K562 (cell line): ENCODE measurements at places on chromosomes 11 and 22. TPM values are rescaled to one million over a fixed set of nuclear protein-coding genes. Genes with fewer than 3 reads are reported as not detected.

- no peak overlapping the region for H3K27ac ChIP-seq
- no peak overlapping the region for H3K4me3 ChIP-seq
- H3K27me3 ChIP-seq, result no peaks in the 10 kb centered on the region
- no peaks in the 10 kb centered on the region for H3K4me1 ChIP-seq
Measured at GRCh38 chr11:128559496-128560103, 27.8 kb downstream of the ETS1 start.

- H3K27ac ChIP-seq, result peak overlapping the region; percentile 80
- H3K36me3 ChIP-seq, result no peaks in the 10 kb centered on the region
- DNase-seq, result peak; percentile 24
- peak overlapping the region; percentile 71 for H3K4me3 ChIP-seq
- H3K4me1 ChIP-seq, result peaks cover 41% of the 10 kb centered on the region
Measured at GRCh38 chr22:25404556-25404927, 159.9 kb upstream of the GRK3 start.

DNA sequence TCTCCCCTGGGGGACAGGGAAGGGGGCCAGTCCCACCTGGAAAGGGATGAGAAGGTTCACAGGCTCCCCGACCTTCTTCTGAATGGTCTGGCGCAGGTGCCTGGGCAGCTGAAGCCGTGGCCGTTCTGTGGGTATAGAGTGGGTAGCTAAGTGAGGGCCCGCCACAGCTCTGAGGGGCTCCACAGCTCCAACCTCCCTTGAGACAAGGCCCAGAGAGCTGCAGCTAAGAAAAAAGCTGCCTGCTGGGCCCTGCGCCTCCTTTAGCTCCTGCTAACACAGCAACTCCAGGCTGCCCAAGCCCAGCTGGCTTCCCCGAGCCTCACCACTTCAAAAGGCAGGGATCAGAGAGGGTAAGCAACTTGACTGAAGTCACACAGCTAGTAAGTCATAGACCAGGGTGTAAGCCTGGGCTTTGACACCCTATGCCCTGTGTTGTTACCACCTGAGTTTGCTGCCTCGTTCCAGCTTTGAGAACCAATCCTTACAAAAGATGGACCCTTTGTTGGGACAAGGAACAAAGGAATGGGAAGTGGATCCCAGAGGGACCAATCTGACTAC, 18.5 kb downstream of the MYBPC3 start:
- H3K4me1 ChIP-seq, result peaks cover 42% of the 10 kb centered on the region
- peaks cover 18% of the 10 kb centered on the region; the same call in 1 of the 3 replicates for H3K36me3 ChIP-seq
- DNase-seq, result no peak
- H3K27me3 ChIP-seq, result no peaks in the 10 kb centered on the region
- H3K27ac ChIP-seq, result no peak overlapping the region

GRCh38 chr11:43918662-43919061, 23.8 kb upstream of the C11orf96 start:
- H3K27ac ChIP-seq, result no peak overlapping the region
- H3K4me3 ChIP-seq, result no peak overlapping the region
- H3K4me1 ChIP-seq, result peaks cover 28% of the 10 kb centered on the region
- no peaks in the 10 kb centered on the region for H3K27me3 ChIP-seq

- H3K4me3 ChIP-seq, result no peak overlapping the region
- no peak for DNase-seq
- H3K27me3 ChIP-seq, result no peaks in the 10 kb centered on the region
- peaks cover 93% of the 10 kb centered on the region; the same call in 2 of the 3 replicates for H3K36me3 ChIP-seq
- no peak overlapping the region for H3K27ac ChIP-seq
- H3K4me1 ChIP-seq, result no peaks in the 10 kb centered on the region
Measured at GRCh38 chr22:30941363-30941740, 27.2 kb downstream of the MORC2 start.

DNA sequence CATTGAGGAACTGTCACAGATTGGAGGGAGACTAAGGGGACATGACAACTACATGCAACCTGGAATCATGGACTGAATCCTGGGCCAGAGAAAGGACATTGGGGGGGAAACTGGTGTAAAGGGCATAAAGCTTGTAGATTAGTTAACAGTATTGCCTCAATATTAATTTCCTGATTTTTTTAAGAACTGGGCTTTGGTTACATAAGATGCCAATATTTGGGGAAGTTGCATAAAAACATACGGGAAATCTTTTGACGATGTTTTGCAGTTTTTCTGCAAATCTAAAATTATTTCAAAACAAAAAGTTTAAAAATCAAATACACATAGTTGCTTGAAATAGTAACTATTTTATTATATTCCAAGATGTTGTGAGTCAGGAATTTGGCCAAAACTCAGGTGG, 2.9 kb upstream of the FOLR3 start:
- no peaks in the 10 kb centered on the region for H3K4me1 ChIP-seq
- no peak overlapping the region for H3K27ac ChIP-seq
- H3K4me3 ChIP-seq, result no peak overlapping the region
- H3K27me3 ChIP-seq, result no peaks in the 10 kb centered on the region
- DNase-seq, result no peak
- H3K36me3 ChIP-seq, result no peaks in the 10 kb centered on the region

FERMT3 gene
- total RNA-seq, result 249 and 275 TPM in 2 replicates

CRY2 gene
- 23.9 and 24.0 TPM in 2 replicates for total RNA-seq

GRCh38 chr11:87255589-87255988, 217.9 kb downstream of the TMEM135 start:
- no peak for DNase-seq
- H3K27me3 ChIP-seq, result no peaks in the 10 kb centered on the region
- no peak overlapping the region for H3K27ac ChIP-seq

A4GALT gene
- total RNA-seq, result 0.11 TPM in 1 of 2 replicates, not detected in the other

NPAT gene
- total RNA-seq, result 21.6 and 22.1 TPM in 2 replicates

- no peak overlapping the region for H3K27ac ChIP-seq
Measured at GRCh38 chr22:49124608-49125007, 703.1 kb downstream of the BRD1 start.

- no peaks in the 10 kb centered on the region for H3K27me3 ChIP-seq
- H3K36me3 ChIP-seq, result no peaks in the 10 kb centered on the region
- no peaks in the 10 kb centered on the region for H3K4me1 ChIP-seq
Measured at GRCh38 chr11:127656116-127656836, 655.7 kb upstream of the KIRREL3 start.

GRCh38 chr11:123045101-123045500, 16.8 kb downstream of the HSPA8 start:
- no peak overlapping the region for H3K27ac ChIP-seq
- DNase-seq, result no peak
- no peak overlapping the region for H3K4me3 ChIP-seq
- H3K36me3 ChIP-seq, result no peaks in the 10 kb centered on the region
- H3K27me3 ChIP-seq, result peaks cover 21% of the 10 kb centered on the region; the same call in 2 of the 3 replicates

- no peak overlapping the region for H3K27ac ChIP-seq
- H3K4me3 ChIP-seq, result no peak overlapping the region
- DNase-seq, result no peak
- peaks cover 4% of the 10 kb centered on the region for H3K4me1 ChIP-seq
- H3K36me3 ChIP-seq, result no peaks in the 10 kb centered on the region
Measured at GRCh38 chr22:40107244-40107643, 70.5 kb upstream of the TNRC6B start.

DNA sequence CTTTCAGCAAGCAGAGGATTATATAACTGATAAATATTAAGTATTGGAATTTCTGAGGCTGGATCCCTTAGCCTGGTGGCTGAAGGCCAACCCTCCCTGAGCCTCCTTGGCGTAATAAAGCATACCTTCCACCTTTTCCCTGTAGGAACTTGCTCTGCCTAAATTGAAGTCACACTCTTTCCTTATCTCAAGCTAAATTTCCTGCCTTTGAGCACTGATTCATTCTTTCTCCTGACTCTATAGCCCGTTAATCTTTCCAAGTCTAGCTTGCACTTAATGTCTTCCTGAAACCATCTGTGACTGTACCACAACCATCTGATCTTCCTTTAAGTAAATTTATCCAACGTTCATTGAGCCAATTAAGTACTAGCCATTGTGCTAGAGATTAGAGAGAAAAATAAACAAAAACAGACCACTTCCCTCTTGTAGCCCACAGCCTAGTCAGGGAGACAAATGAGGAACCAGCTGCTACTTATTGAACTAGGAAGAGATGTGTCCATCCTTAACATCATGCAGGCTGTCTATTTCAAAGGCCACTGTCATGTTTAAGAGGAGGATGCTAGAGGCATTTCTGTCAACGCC, 62.9 kb downstream of the GRK3 start:
- H3K27me3 ChIP-seq, result no peaks in the 10 kb centered on the region
- no peak overlapping the region for H3K27ac ChIP-seq
- H3K36me3 ChIP-seq, result no peaks in the 10 kb centered on the region
- H3K4me1 ChIP-seq, result no peaks in the 10 kb centered on the region; the same call in 1 of the 2 replicates
- no peak for DNase-seq
- H3K4me3 ChIP-seq, result no peak overlapping the region

DNA sequence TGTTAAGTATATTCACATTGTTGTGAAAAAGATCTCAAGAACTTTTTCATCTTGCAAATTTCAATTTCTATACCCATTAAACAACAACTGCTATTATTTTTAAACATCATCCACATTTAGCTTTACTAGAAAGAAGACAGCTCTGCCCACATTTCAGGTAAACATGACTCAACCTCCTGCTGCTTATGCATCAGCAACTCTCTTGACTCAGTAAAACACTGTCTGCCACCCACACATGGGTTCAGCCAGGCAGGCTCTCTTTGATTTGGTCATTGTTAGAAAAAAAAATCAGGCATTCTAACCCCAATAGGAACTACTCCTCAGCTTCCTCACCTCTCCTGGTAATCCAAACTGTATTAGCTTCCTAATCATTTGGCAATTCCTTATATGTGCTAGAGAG, 5.1 kb upstream of the ENDOD1 start:
- peak; percentile 44 for DNase-seq
- peaks cover 5% of the 10 kb centered on the region; the same call in 2 of the 3 replicates for H3K4me1 ChIP-seq
- no peaks in the 10 kb centered on the region for H3K36me3 ChIP-seq
- no peaks in the 10 kb centered on the region for H3K27me3 ChIP-seq
- no peak overlapping the region for H3K4me3 ChIP-seq

GRCh38 chr11:10388574-10388973, 66.5 kb upstream of the AMPD3 start:
- peaks cover 25% of the 10 kb centered on the region for H3K27me3 ChIP-seq
- no peak overlapping the region for H3K27ac ChIP-seq
- no peaks in the 10 kb centered on the region for H3K36me3 ChIP-seq
- H3K4me3 ChIP-seq, result no peak overlapping the region
- DNase-seq, result no peak

SCO2 gene
- 4.0 and 8.9 TPM in 2 replicates for total RNA-seq

- no peaks in the 10 kb centered on the region for H3K36me3 ChIP-seq
- H3K27ac ChIP-seq, result no peak overlapping the region
- H3K4me1 ChIP-seq, result no peaks in the 10 kb centered on the region
- peaks cover 57% of the 10 kb centered on the region for H3K27me3 ChIP-seq
- no peak for DNase-seq
Measured at GRCh38 chr11:70810133-70810532, 411.8 kb downstream of the CTTN start.

DNA sequence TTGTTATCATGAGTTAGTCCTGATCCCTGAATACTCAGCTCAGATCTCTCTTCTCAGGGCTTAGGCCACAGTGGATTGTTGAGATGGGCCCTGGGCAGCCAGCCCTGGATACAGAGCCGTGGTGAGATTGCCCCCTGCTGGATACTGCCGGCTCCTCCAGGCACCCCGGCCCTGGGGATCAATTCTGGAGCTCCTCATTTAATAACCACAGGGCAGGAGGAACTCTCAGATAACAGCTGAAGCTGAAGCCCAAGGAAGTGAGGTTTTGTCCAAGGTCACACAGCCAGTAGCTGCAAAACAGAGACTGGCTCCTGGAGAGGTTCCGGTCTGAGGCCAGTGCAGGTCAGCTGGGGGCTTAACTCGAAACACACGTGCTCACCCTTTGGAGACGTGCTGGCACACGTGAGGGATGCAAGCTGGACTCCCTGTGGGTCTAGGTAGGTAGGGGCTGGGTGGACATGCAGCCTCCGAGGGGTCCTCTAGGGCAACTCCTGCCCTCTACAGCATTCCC, 16.0 kb downstream of the USH1C start:
- no peaks in the 10 kb centered on the region for H3K36me3 ChIP-seq
- H3K27me3 ChIP-seq, result peaks cover 21% of the 10 kb centered on the region; the same call in 2 of the 3 replicates
- H3K4me1 ChIP-seq, result no peaks in the 10 kb centered on the region; the same call in 2 of the 3 replicates
- H3K4me3 ChIP-seq, result no peak overlapping the region
- no peak overlapping the region for H3K27ac ChIP-seq
- peak; percentile 77 for DNase-seq

DNA sequence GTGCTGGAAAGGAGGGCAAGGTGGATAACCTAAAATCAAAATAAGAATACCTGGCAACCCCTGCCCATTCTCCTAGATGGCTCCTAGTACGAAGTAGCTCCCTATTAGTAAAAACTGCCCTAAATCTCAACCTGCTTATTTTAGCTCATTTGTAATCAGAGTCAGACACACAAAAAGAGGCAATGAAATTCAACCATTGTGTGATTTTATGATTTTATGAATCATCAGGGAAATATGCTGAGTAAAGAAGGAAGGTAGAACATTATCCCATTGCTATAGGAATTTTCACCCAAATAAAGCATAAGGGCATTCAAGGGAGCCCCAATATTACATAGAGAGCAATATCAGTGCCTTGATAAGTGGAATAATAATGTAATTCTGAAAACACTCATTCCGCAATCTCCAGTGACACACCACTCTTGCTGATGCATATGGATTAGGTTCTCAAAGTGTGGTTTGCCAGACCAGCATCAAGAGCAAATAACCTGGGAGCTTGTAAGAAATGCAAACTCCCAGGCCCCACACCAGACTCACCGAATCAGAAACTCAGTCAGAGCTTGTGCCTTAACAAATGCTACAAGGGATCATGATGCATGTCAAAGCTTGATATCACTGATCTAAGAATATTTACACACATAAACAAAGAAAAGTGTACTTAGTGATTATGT, 789.6 kb downstream of the DLG2 start:
- DNase-seq, result no peak
- no peak overlapping the region for H3K27ac ChIP-seq
- H3K27me3 ChIP-seq, result no peaks in the 10 kb centered on the region
- H3K4me3 ChIP-seq, result no peak overlapping the region

DNA sequence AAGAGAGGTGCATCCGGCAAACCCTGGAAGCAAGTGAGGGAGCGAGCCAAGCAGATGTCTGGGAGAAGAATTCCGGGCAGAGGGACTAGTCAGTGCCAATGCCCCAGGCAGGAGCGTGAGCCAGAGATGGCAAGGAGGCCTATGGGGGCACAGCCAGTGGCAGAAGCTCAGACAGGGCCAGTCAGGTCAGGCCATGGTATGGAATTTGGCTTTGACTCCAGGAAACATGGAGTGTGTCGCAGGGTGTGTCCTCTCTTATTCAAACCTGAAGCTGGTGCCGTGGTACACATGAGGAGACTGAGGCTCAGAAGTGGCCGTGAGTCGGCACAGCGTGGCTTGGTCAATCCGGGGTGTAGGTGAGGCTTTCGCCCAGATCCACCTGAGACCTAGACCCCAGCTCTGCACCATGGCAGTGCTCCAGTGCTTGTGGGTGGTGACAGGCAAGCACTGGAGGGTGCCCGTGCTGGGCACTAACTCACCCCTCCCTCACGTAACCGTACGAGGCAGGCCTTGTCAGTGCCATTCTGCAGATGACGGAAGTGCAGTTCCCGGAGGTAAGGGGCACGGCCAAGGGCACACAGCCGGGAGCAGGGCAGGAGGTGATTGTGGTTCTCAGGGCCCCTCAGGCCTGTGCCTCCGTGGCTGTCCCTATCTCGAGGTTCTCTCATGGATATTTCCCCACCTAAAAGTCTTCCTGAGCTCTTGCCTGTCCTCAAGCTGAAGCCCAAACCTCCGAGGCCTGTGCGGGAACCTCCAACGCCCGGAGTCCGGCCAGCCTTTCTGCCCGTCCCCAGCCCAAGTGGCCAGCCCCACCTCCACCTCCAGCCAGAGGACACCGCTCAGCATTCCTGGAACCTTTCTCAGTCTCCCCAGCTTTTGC, 10.6 kb upstream of the SPI1 start:
- H3K4me1 ChIP-seq, result peaks cover 25% of the 10 kb centered on the region
- H3K4me3 ChIP-seq, result no peak overlapping the region
- no peak overlapping the region; the same call in 2 of the 3 replicates for H3K27ac ChIP-seq
